Activated T-helper 17 cell treated with anti-CD3 and anti-CD28 coated beads, Interleukin-2, amount 50 U/mL, for 72 hours (primary cell): ENCODE measurements at places on chromosomes 3 and 15.

DNA sequence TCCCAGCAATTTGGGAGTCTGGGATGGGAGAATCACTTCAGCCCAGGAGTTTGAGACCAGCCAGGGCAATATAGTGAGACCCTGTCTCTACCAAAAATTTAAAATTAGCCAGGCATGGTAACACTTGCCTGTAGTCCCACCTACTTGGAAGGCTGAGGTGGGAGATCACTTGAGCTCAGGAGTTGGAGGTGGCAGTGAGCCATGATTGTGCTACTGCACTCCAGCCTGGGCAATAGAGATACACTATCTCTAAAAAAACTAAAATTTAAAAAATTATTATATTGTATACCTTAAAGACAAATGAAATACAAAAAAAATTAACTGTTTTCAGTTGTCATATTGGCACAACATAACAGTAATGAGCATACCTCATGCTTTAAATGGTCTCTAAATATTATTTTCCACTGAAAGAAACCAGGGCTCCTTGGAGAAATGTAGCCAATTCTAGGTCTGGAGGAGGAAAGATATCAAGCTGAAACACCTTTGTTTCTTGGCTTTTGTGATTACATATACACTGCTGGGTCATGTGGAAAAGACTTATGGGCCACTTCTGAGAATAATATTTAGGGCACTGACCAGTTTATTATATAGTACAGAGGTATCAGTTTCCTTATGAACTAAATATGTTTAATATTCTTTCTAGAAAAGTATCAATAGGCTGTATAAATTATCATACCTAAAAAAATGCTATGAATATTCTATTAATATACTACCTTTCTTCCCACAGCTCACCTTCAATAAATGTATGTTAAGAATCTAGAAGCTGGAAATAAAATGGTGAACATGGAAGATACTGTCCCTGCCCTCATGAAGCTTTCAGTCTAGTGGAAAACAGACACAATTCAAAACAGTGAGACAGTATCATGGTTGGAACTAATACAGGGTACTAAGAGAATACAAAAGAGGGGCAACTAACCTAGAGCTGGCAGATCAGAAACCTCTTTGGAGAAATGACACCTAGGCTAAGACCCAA is 119.5 kb downstream of the TMCC1 start:
- ATAC-seq, result no peak

- no peak for ATAC-seq
These were observed 39.5 kb downstream of the TIGIT start for GRCh38 chr3:114333180-114333922.

GRCh38 chr15:90790057-90790456 is 72.9 kb downstream of the BLM start:
- no peak for ATAC-seq

GRCh38 chr3:86951322-86951721 is 39.6 kb downstream of the VGLL3 start:
- ATAC-seq, result no peak

GRCh38 chr3:28586325-28586724 is 237.7 kb upstream of the AZI2 start:
- ATAC-seq, result no peak
